ENCODE measurements at places on chromosomes 5 and 9. TPM values are rescaled to one million over a fixed set of nuclear protein-coding genes. Genes with fewer than 3 reads are reported as not detected.

DNA sequence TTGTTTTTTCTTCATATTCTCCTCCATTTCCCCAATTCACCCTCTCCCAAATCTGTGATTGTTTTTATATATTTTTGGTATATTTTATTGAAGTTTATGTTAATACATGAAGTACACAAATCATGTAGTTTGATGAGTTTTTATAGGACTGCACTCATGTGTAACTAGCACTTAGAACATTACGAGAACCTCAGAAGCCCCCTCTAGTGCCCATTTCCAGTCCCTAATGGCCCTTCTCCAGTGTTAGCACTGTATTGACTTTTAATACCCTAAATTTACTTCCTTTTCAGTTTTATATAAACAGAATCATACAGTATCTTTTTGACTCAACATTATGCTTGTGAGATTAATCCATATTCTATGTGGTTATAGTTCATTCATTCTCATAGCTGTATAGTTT, 18.5 kb upstream of the FKTN start:
- no peaks in the 10 kb centered on the region for H3K4me1 ChIP-seq
- H3K27me3 ChIP-seq: no peaks in the 10 kb centered on the region
- H3K36me3 ChIP-seq: peaks cover 8% of the 10 kb centered on the region
- H3K4me3 ChIP-seq: no peak overlapping the region
- no peak overlapping the region for H3K27ac ChIP-seq

GRCh38 chr5:161299053-161299452, 247.5 kb downstream of the GABRB2 start:
- H3K27me3 ChIP-seq: no peaks in the 10 kb centered on the region
- H3K4me1 ChIP-seq: no peaks in the 10 kb centered on the region
- H3K4me3 ChIP-seq: no peak overlapping the region
- no peak overlapping the region for H3K27ac ChIP-seq

DNA sequence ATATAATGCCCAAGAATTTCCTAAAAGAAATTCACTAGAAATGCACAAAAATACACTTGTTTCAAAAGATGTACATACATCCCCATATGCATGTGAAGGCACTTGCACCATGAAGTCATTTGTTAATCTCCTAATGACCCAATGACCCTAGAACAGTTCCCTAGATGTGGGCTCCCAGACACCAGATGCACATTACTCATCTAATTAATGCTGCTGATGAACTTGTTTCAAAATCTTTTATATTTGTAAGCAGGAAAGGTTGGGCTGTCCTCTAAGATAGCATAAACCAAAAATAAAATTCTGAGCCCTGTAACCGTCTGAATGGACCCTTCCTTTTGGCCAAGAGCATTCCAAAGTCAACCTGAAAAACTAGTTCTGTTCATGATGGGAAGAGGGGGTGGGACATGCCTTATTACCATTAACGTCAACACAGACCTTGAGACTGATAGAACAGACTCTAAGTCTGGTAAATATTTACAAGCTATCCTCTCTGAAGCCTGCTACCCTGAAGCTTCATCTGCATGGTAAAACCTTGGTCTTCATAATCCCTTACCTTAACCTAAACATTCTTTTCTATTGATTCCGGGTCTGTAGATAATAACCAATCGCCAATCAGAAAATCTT, 91.0 kb upstream of the DAPK1 start:
- no peak for DNase-seq
- H3K27me3 ChIP-seq: peaks cover 10% of the 10 kb centered on the region

DNA sequence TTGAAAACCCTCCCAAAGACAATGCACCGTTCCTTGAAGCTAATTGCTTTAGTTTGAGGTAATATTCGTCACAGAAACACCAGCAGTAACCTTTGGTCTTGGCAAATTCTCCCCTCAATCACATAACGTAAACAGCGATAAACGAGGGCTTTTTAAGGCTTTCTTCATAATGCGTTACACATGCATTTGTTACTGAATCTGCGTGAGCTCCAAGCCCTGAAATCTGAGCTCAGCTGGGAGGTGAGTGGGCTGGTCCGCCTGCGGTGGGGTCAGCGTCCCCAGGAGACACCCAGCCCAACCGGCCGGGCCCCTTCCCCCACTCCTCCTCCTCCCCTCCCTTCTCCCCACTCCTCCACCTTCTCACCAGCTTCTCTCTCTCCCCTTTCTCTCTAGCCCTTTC, 91.1 kb downstream of the BARX1 start:
- H3K27ac ChIP-seq: no peak overlapping the region
- H3K36me3 ChIP-seq: no peaks in the 10 kb centered on the region
- no peaks in the 10 kb centered on the region for H3K4me1 ChIP-seq
- H3K4me3 ChIP-seq: no peak overlapping the region
- DNase-seq: no peak

DNA sequence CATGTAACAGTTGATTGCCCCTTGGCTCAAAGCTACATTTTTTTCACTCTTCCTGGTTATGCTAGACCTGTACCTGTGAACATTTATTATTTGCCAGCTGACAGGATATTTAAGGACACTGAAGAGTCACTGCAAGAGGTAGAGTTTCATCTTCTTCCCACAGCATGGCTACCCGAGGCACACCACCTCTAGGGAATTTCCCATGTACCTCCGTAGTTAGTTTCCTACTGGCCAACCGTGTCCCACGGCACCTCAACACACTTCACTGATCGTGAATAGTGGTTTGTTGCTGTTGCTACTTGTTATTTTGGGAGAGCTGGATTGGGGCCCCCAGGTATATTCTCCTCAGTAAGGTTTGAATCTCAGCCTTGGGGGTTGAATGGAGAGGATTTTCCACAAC, 648.6 kb downstream of the SEMA5A start:
- no peaks in the 10 kb centered on the region for H3K27me3 ChIP-seq
- H3K4me3 ChIP-seq: no peak overlapping the region
- H3K4me1 ChIP-seq: peaks cover 19% of the 10 kb centered on the region
- H3K36me3 ChIP-seq: no peaks in the 10 kb centered on the region
- DNase-seq: no peak

- peaks cover 36% of the 10 kb centered on the region for H3K4me1 ChIP-seq
- peak; percentile 71 for DNase-seq
- H3K36me3 ChIP-seq: no peaks in the 10 kb centered on the region
- H3K27ac ChIP-seq: no peak overlapping the region
These were observed 87.3 kb upstream of the SLC44A1 start for GRCh38 chr9:105157171-105157583.

DNA sequence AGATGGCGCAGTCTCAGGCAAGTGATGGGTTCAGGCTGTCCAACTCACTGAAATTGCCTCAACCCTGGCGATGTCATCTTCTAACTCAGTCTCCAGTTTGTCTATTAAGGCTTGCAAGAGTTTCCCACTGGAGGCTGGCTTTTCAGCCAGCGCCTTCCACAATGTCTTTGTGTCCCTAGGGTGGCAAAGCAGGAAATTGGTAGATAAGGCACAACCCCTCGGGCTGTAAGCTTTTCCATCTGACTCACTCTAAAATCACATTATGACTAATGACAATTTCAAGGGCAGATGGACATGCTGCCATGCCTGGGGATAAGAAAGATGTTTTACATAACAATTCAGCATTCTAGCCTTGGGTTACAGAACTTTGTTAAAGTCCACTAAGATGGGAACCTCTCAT, 61.9 kb downstream of the MROH2B start:
- H3K4me3 ChIP-seq: no peak overlapping the region
- DNase-seq: peak; percentile 10
- H3K27ac ChIP-seq: peak overlapping the region; percentile 20
- peaks cover 11% of the 10 kb centered on the region for H3K4me1 ChIP-seq
- no peaks in the 10 kb centered on the region for H3K27me3 ChIP-seq
- H3K36me3 ChIP-seq: no peaks in the 10 kb centered on the region

GRCh38 chr5:72723581-72723980, 92.9 kb upstream of the TNPO1 start:
- no peak overlapping the region for H3K4me3 ChIP-seq
- no peaks in the 10 kb centered on the region for H3K4me1 ChIP-seq
- DNase-seq: no peak

- H3K27me3 ChIP-seq: peaks cover 43% of the 10 kb centered on the region
- no peaks in the 10 kb centered on the region for H3K4me1 ChIP-seq
- no peaks in the 10 kb centered on the region for H3K36me3 ChIP-seq
- H3K4me3 ChIP-seq: no peak overlapping the region
- DNase-seq: no peak
- no peak overlapping the region for H3K27ac ChIP-seq
These were observed 232.9 kb upstream of the MVB12B start for GRCh38 chr9:126093771-126094170.

GRCh38 chr5:135743181-135743580, 91.3 kb upstream of the SLC25A48 start:
- peaks cover 19% of the 10 kb centered on the region for H3K27me3 ChIP-seq
- no peak overlapping the region for H3K4me3 ChIP-seq
- no peak for DNase-seq
- no peaks in the 10 kb centered on the region for H3K36me3 ChIP-seq

DNA sequence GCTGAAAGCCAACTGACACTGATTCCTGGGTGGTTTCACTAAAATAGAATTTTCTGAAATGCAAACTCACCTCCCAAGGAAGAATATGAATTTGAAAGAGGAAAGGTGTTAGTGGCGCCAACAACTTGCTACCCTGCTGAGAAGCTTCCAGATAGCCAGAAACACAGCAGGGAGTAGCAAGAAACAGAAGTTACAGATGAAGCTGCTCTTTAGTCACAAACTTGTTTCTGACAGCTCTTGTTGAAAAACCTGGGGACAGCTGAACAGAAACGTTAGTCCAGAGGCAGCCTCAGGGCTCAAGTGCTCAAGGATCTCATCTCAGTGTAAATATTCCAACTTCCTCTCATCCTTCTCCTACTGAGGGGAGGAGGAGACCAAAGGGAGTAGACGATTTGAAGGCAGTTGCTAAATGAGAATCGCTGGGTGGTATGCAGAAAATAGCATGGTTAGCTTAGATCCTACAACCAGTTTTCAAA, 184.1 kb downstream of the PDE4D start:
- peaks cover 11% of the 10 kb centered on the region for H3K4me1 ChIP-seq
- DNase-seq: no peak
- no peaks in the 10 kb centered on the region for H3K36me3 ChIP-seq
- H3K27me3 ChIP-seq: no peaks in the 10 kb centered on the region
- no peak overlapping the region for H3K4me3 ChIP-seq

- H3K4me1 ChIP-seq: no peaks in the 10 kb centered on the region
- peaks cover 12% of the 10 kb centered on the region for H3K27me3 ChIP-seq
- H3K4me3 ChIP-seq: no peak overlapping the region
- H3K36me3 ChIP-seq: no peaks in the 10 kb centered on the region
- DNase-seq: no peak
These were observed 11.5 kb upstream of the MYOT start for GRCh38 chr5:137856201-137856600.

DNA sequence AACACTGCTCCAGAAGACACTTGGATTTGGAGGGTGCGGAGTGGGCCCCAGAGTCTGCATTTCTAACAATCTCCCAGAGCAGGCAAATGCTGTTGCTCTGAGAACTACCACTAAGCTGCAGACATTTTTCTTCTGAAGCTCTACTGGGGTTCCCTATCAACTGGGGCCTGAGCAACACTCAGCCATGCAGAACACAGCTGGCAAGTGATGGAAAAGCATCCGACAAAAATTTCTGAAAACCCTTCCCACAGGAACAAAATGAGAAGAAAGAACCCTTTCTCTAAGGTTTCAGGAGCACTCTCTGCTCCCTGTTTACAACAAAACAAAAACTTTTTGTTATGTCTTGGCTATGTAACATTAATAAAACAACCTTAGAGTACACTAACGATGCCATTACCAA, 516.9 kb downstream of the CTNND2 start:
- peaks cover 2% of the 10 kb centered on the region for H3K27me3 ChIP-seq
- no peak overlapping the region for H3K27ac ChIP-seq
- no peaks in the 10 kb centered on the region for H3K4me1 ChIP-seq
- no peaks in the 10 kb centered on the region for H3K36me3 ChIP-seq

DNA sequence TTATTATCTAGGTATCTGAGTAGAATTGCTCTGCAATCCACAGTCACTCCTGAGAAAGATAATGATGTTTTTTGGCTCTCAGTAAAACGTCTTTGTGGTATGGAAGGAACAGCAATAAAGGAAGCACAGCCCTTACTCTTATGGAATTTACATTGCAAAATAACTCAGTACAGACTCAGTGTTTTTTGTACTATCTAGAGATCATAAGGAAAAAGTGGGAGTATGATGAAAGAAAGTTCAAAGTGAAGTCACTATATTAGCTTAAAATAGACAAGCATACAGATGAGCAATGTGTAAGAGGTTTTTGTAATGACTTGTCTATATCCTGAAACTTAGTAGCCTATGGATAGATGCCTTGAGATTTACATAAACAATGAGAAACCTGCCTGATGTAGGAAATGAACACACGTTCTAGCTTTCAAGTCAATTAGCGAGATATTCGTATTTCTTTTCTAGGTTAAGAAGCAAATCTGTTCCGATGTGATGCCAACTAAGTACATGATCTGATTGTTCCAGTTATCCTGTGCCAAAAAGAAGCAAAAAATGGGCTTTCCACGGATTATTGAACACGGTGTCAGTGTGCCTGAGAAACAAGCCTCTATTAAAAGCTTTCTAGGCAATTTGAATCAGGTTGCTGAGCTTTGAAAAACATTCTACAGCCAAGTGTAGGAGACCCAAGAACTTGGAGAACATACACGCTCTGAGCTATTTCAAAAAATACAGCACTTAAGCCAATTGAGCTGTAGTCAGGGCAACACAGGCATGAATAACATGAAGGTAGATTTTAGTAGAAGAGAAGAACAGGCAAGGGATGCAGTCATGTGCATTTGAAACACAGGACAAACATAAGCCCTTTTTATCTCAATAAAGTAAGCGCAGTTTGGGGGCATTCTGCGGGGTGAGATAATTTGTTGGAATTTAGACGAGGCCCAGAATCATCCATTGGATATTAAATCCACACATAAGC, 86.3 kb upstream of the TAF11L2 start:
- H3K4me1 ChIP-seq: peaks cover 2% of the 10 kb centered on the region
- no peak overlapping the region for H3K27ac ChIP-seq
- no peak overlapping the region for H3K4me3 ChIP-seq
- H3K36me3 ChIP-seq: no peaks in the 10 kb centered on the region
- H3K27me3 ChIP-seq: peaks cover 1% of the 10 kb centered on the region
- no peak for DNase-seq

GRCh38 chr9:114844766-114845165, 38.9 kb upstream of the TNFSF15 start:
- no peaks in the 10 kb centered on the region for H3K27me3 ChIP-seq
- H3K4me3 ChIP-seq: no peak overlapping the region
- DNase-seq: no peak
- H3K36me3 ChIP-seq: peaks cover 16% of the 10 kb centered on the region
- peaks cover 9% of the 10 kb centered on the region for H3K4me1 ChIP-seq

CCL27 gene
- not detected for total RNA-seq

TXNDC8 gene
- total RNA-seq: not detected

PCDHB10 gene
- 0.96 TPM for total RNA-seq

RUFY1 gene
- total RNA-seq: 34.4 TPM

BNC2 gene
- 18.1 TPM for total RNA-seq

FOXD4L5 gene
- 0.09 TPM for total RNA-seq

STKLD1 gene
- 0.85 TPM for total RNA-seq

SPATA24 gene
- total RNA-seq: 5.7 TPM

RASEF gene
- not detected for total RNA-seq

GABRA1 gene
- not detected for total RNA-seq

ORM2 gene
- not detected for total RNA-seq

SPATA31C1 gene
- total RNA-seq: not detected

SLCO6A1 gene
- total RNA-seq: not detected

CCDC192 gene
- total RNA-seq: not detected

SARDH gene
- total RNA-seq: 0.31 TPM

TRIM7 gene
- 5.2 TPM for total RNA-seq

PLCXD3 gene
- not detected for total RNA-seq

SPINK7 gene
- not detected for total RNA-seq

SPATA9 gene
- 0.51 TPM for total RNA-seq
